ENCODE measurements at places on chromosomes 6 and 20. TPM values are rescaled to one million over a fixed set of nuclear protein-coding genes. Genes with fewer than 3 reads are reported as not detected.
A peak's percentile ranks its signal among the peaks of the same experiment; 100 is the strongest.

GRCh38 chr20:46400828-46401477 lies 5.5 kb downstream of the ELMO2 start:
- DNase-seq, result peak; percentile 45

DNA sequence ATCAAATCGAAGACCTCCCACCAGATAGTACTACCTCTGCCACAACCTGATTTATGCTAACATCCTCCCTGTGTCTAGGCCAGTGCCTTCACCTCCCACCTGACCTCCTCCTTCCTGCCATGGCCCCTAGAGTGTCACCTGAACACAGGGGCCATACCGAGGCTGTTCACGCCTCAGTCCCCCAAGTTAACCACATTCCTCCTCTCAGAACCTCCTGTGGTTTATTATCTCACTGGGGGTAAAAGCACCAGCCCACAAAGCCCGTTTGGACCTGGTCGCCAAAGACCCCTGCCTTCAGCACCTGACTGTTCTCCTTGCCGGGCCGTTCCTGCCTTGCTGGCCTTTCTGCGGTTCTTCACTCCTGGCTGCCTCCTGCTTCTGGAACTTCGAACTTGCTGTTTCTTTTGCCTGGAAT lies 13.7 kb downstream of the MAS1 start:
- no peak for DNase-seq

- no peak for DNase-seq
Measured at GRCh38 chr6:150770637-150771036, 94.9 kb upstream of the MTHFD1L start.

DNA sequence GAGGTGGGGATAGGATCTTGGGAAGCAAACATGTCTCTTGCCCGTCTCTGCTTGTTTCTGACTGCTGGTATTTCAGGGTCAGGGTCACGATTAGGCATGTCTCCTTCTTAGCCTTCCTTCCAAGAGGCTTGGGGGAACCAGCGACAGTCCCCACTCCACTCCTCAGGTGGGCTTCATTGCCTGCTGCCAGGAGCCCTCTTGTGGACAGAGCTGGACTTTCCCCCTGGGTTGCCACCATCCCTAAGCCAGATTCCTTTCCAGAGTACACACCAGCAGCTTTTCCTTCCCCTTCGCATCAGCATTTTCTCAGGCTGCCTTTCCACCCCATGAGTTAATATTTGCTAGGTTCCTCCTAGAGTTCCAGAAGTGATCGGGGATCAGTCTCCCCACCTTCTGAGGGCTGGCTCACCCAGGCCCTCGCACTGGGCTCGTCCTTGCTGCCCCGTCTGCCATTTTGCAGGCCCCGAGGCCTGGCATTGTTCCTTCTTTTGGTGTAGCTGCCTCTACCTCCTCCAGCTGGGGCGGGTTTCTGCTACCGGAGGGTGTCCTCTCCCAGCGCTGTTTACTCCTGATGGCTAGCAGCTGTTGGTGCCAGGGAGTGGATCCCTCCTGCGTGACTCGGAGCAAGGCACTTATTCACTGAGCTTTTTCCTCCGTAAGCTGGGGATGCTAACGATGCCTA lies 8.8 kb upstream of the C20orf144 start:
- DNase-seq, result peak; percentile 35

Gene PNLDC1
- polyA plus RNA-seq, result 0.03 TPM

DNA sequence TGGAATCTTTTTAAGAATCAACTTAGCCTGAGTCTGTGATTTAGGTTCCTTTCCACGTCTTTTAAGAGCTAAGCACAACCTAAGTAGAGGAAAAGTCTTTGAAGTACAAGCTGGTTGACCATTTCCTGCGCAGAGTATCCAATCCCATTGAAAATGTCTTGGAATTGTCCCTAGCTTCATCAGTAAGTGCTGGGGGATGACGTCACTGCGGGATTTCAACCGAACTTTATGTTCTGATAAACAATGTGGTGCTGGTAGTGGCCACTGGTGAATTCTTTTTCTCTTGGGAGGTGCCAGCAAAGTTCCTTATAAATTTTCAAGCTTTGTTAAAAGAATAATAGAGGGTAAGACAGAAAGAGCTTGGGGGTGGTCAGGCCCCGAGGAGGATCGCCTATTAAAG lies 69.2 kb downstream of the PDE7B start:
- DNase-seq, result no peak

Gene TRAPPC3L
- 0.12 TPM for polyA plus RNA-seq

All from foreskin keratinocyte (primary cell).